ENCODE measurements at places on chromosomes 11 and 22. TPM values are rescaled to one million over a fixed set of nuclear protein-coding genes. Genes with fewer than 3 reads are reported as not detected.

DNA sequence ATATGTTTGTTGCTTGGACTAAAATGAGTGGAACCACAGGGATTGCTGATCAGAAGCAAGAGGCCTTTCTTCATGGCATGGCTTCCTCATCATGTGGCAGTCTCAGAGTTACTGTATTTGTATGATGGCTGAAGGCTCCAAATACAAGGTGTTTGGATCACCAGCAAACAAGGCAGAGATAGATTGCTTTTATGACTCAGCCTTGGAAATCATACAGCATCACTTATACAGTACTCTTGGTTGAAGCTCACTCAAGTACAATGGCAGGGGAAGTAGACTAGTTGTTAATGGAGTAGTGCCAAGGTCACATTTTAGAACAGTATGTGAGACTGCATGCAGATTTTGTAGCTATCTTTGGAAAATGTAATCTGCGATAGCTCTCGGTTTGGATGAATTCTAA, 16.6 kb downstream of the CAPRIN1 start:
- no peak for DNase-seq

DNA sequence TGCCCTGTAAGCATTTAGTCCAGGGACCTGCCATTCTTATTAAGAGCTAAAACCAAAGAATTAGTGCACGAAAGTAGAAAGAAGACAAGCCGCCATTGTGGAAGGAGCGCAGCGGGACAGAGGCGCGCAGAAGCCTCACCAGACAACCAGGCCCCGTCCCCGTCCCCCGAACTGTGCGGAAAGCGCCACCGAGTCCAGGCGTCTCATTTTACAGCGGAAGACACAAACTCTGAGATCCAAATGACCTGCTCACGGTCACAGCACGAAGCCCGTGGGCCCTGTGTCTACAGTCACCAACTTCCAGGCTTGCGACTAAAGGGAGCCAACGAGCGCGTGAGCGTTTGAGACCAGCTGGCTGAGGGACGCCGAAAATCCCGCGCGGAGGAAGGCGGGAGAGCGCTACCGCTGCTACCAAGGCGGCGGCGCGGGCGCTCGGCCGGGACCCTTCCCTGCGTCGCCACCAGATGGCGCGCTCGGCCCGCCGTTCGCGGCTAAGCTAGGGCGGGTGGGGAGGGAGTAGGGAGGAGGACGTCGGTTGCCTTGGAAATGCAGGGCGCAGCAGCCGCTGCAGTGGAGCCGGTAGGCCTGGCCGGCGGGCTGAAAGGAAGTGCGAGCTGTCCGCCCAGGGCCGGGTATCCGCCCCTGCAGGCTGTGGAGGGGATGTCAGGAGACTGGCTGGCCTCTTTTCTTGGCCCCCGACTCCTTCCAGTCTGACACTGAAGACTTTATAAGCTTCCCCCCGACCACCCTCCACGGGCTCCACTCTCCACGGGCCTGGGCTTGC, 434 bp upstream of the CCDC83 start:
- peak; percentile 83 for DNase-seq

The RFPL3 gene
- not detected for polyA plus RNA-seq

DNA sequence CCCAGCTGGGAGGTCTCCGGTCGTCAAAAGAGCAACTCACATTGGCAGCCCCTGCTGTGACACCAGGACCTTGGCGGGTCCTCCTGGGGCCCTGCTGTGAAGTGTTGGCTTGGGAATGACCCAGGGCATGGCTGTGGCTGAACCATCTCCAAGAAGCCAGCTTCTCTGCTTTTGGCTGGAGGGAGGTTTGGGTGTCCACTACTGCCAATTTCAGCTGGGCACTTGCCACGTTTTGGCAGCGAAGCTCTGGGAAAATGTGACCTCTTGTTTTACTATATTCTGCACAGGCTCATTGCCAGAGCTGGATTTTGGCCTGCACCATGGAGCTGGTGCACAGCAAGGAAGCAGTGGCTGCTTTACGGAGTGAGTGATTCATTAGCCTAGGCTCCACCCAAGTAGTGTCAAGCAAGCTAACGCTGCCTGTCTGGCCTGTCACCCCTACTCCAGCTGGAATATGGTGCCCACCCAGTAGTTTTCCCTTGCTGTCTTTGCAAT, 24.3 kb upstream of the SMCO4 start:
- DNase-seq: no peak

The ANO5 gene
- polyA plus RNA-seq: 7.9 TPM

DNA sequence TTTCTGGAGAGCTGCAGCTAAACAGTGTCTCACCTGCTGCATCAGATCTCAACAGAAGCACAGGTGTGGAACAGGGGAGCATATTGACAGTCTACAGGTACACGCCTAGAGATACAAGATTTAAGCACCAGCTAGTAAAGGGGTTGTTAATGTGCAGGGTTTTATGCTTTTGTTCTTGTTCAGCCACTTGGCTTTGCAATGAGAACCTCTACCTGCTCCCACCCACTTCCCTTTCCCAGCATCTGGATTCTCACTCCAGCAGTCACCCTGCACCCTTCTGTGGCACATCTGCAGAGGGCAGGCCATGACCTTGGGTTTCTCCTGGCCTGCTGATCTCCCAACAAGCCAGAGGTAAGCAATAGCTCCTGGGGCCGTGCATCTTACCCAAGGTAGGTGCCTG, 446.6 kb downstream of the BUD13 start:
- DNase-seq: no peak

DNA sequence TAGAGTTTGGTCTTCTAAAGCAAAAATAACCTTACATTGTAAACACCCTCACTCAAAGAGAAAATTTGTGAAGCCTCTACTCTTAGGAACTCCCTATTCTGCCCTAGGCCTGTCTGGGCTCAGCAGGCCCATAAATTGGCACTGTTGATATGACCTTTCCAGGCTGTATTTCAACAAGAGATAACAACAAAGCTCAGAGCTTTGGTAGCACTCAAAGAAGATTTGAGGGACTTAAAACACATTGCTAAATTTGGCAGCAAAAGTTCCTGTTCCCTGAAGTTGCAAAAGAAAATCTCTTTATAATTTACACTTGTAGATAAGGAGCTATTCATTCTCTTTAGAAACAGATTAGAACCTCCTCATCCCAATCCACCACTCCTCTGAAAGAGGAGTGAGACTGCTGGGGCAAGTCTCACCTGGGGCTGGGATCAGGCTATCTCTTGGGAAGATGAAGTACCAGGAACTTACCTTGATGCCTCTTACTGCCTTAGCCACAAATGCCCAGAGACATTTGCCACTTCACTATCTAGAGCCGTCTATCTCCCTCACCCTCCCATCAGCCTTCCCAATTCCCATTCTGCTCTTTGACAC, 110.4 kb upstream of the AKIP1 start:
- no peak for DNase-seq

The INPPL1 gene
- polyA plus RNA-seq: 137 TPM

DNA sequence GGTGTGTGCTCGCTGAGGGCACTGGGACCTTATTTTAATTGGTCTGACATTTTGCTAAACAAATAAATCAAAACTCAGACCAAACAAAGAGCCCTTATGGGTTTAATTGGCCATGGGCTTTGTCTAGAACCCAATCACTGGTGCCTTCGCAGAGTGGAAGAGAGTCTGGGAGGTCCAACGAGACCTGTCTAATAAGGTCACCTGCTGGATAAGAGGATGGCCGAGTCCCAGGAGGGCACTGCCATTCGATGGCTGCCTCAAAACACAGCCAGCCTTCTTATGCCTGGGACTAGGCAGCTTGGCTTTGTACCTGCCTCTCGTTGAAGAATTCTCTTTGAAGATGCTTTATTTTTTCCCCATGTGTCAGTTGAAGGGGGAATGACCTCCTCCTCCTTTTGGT, 171.1 kb downstream of the CEP164 start:
- DNase-seq: no peak

The CRYBB3 gene
- polyA plus RNA-seq: 0.30 TPM

GRCh38 chr11:71078482-71078881, 173.9 kb downstream of the SHANK2 start:
- DNase-seq: no peak

- DNase-seq: no peak
These were observed 26.9 kb upstream of the CBX7 start for GRCh38 chr22:39179401-39179827.

GRCh38 chr22:30572840-30573593, 1.4 kb downstream of the GAL3ST1 start:
- DNase-seq: no peak

GRCh38 chr11:121308816-121309215, 16.2 kb downstream of the SC5D start:
- DNase-seq: no peak

The ALX4 gene
- polyA plus RNA-seq: 0.17 TPM

- no peak for DNase-seq
These were observed 14.9 kb upstream of the PVALB start for GRCh38 chr22:36831717-36832116.

GRCh38 chr11:3123305-3123704, 41.8 kb downstream of the OSBPL5 start:
- DNase-seq: no peak

DNA sequence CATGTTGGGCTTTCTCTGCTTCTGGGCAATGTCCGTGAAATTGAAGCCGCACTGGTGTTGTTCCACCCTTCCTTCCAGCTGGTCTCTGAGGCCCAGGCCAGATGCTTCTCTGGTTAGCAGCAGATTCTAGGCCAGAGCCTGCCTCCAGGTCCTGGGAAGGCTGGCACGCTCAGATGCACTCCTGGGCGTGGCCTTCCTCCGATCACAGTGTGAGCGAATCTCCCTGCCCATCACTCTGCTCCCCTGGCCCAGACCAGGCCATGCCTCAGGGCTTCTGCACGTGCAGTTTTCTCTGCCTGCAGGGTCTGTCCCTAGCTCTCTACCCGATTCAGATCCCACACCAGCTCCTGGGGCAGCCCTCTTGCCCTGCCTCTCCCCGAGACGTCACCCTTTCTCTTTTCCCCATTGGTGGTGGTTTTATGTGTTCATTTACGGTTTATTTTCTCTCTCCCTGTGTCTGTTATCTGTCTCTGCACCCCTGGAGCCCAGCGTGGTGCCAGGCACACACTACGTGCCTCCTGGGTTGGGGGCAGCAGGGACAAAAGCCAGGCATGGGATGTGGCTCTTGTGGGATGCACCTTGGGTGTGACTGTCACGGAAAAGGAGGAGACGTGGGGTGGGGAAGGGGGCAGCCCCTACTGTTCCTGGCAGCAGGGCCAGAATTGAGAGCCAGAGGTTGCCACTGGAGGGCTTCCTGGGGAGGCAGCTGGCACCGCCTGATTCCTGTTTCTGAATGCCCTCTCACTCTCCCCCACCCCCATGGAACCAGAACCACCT, 66.0 kb downstream of the KCNQ1 start:
- no peak for DNase-seq

GRCh38 chr11:123314972-123315371, 115.1 kb upstream of the GRAMD1B start:
- DNase-seq: no peak

The FAT3 gene
- polyA plus RNA-seq: 7.2 TPM

The RBMXL2 gene
- 0.11 TPM for polyA plus RNA-seq

DNA sequence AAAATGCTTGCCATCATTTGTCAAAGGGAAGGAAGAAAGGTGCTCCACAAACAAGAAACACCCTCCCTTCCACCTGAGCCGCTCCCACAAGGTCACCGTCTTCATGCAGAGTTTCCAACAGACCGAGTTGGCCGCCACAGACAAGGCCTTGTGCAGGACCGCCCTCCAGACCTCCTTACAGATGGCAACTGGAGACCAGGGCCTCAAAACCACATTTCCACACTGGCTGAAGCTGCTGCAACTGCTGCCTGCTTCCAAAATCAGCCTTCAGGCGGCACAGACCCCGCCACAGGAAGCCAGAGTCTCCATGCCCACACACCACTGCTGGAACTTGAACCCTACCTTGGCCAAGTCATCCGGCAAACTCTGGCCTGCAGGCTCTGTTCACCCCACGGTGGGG, 6.3 kb downstream of the DEAF1 start:
- DNase-seq: no peak

DNA sequence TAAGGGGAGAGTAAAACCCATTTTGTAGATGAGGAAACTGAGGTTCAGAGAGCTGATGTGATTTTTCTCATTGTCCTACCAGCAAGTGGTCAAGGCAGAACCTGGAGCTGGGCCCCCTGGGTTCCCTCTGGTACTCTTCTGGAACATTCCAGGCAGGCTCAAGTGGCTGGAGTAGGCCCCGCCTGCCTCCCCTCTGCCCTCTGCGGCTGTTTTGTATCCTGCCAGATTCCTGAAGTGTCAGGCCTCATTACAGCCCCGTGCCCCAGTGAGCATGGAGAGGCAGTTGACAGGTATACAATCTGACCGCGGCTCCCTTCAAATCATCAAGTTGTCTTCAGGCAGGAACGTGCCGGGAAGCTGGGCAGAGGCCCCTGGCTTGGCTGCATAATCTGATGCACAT, 94.6 kb upstream of the CD82 start:
- no peak for DNase-seq

DNA sequence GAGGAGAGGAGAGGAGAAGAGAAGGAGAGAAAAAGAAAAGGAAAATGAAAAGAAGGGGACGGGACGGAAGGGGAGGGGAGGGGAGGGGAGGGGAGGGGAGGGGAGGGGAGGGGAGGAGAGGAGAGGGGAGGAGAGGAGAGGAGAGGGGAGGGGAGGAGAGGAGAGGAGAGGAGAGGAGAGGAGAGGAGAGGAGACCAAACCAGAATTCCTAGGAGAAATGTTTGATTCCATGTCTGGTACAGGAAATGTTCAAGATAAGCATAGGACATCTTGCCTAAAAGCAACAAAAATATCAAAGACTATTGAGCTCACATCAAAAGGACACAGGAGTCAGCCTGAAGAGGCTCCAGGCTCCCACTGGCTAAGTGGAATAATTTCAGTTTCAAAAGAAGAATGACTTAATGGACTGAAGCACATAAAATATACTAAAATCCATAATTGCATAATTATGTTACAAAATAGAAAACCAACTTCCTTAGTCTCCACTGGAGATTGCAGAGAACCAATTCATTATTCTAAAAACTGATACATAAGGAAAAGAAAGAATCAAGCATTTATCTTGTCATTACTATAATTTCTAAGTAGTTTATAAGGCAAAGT, 101.1 kb upstream of the APOA1 start:
- no peak for DNase-seq

DNA sequence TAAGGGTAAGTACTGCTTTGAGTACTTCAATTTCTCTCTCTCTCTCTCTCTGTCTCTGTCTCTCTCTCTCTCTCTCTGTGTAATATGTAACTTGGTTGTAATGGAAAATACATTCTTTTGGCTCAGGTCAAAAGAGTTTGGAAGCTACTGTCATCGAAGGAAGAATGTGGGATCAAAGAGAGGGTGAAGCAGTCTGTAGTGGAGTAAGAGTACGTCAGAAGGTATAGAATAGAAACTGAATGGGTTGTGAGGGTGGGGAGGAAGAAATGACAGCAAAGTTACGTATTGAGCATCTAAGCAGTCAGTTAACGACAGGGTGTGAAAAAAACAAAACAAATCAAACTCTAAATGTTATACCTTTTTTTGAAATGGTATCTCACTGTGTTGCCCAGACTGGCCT, 10.0 kb downstream of the NCAM1 start:
- DNase-seq: no peak

Measured in right renal cortex interstitium (tissue), 3 donors.